ENCODE measurements at places on chromosomes 13 and 19. TPM values are rescaled to one million over a fixed set of nuclear protein-coding genes. Genes with fewer than 3 reads are reported as not detected.

GRCh38 chr19:31596751-31597150 lies 247.5 kb upstream of the TSHZ3 start:
- H3K27me3 ChIP-seq = no peaks in the 10 kb centered on the region
- no peak overlapping the region for H3K27ac ChIP-seq
- H3K36me3 ChIP-seq = no peaks in the 10 kb centered on the region

GRCh38 chr13:27791146-27791900 lies 960 bp upstream of the GSX1 start:
- H3K27ac ChIP-seq = no peak overlapping the region
- no peak for DNase-seq
- H3K4me1 ChIP-seq = no peaks in the 10 kb centered on the region
- no peaks in the 10 kb centered on the region for H3K36me3 ChIP-seq
- peak overlapping the region; percentile 30 for H3K4me3 ChIP-seq

DNA sequence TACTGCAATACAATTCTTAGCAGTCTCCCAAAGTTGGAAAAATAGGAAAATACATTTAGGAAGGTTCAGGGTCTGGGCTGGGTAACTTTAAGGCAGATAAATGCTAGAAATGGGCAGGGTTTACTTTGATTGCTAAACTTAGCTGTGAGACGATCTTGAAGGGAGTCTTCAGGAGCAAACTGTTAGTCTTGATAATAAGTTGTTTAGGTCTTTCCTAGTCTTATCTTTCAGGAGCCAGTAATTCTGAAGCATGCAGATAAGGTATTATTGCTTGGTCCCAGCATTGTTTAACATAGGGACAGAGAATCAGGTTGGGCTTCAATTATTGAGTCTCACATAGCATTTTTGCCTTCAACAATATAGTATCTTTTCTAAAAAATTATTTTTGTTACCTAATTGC lies 262.4 kb upstream of the MIR17HG start:
- no peaks in the 10 kb centered on the region for H3K36me3 ChIP-seq
- H3K4me3 ChIP-seq = no peak overlapping the region
- H3K27ac ChIP-seq = no peak overlapping the region
- H3K27me3 ChIP-seq = peaks cover 77% of the 10 kb centered on the region

ZNF175 gene
- 10.4 TPM for total RNA-seq
